Right hindlimb (tissue), 1 donor: ENCODE measurements at places on chromosomes 11 and 22.
A peak's percentile ranks its signal among the peaks of the same experiment; 100 is the strongest.

DNA sequence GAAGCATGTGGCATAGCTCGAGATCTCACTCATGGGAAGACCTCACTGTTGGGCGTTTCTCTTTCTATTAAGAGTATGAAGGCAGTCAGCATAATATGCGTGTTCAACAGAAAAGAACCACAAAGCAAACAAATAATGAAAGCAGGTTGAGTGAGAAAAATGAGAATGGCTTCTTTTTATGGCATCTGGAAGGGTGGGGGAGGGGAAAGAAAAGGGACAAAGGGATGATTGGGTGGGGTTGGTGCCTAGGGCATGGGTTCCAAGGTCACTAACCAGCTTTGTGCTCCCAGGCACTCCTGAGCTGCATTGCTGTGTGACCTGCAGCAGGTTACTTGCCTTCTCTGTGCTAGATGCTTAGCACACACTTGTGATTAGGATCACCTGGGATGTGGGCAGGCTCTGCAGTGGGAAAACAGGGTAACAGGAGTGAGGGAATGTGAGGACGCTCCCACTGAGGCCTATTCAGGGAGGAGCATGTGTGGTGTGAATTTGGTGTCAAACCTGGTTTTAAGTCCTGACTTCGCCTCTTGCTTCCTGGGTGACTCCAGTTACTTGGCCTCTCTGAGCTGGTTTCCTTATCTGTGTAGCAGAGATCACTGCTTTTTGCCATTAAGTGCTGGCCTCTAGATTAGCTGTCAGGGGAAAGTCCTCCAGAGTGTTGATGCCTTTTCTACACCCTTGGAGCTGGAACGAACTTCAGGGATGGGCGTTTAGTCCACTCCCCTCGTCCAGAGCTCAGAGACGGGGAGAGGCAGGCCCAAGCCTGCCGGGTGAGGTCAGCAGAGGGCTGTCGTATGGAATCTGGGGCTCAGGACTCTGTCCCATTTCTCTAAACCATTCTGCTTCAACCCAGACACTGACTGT, 74.8 kb downstream of the KIAA1671 start:
- no peak for DNase-seq

GRCh38 chr11:3775736-3776406, 21.5 kb downstream of the NUP98 start:
- DNase-seq: peak; percentile 80

DNA sequence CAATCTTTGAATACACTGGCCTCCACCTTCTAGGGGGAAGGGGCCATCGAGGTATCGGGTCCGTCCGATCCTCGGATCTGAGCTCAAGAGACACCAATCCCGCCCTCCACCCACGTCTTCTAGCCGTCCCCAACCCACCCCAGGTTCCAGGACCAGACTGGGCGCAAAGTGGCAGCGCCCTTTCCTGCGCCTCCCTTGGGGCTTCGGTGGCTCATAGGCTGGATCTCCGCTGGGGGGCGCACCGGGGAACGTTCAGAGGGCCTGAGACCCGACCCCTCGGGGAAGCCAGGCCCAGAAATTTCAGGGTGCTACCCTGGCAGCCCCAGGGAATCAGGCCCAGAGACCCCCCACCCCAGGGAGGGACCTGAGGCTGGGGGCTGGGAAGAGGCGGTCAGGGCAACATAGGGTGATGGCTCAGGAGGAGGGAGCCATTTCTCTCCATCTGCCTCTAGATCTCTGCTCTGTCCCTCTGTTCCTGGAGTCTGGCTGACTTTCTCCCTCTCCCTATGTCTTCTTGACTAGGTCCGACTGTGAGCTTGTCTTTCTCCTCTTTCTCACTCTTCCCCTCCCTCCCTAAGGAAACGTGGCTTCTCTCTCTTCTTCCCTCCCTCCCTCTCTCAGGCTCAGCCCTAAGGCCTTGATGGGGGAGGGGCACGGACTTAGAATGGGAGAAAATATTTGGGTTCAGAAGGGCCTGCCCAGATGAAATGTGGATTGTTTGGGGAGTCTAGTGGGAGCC, 1.1 kb downstream of the CREB3L1 start:
- peak; percentile 71 for DNase-seq

DNA sequence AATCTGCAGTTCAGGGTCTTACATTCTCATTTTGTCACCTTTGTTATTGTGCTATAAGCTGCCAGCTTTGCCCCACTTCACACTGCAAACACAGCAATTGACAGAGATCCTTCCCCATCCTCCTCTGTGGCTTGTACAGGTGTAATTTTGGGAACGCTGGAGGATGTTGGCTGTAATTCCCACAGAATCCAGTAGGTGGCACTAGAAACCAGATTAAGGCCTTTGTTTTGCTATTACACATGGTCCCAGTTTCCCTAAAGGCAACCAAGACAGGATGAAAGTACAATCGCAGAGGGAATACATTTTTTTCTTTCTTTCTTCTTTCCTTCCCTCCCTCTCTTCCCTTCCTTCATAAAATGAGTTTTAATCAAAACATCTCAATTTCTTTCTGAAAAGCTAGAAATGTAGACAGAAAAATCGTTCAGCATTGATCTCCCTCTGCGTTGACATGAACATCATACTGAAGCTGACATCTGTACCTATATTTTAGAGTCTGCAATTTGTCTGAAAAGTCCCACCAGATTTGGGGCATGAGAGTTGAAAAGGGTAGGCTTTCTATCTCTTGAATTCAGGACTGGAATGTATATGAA, 21.3 kb upstream of the NELL1 start:
- peak; percentile 47 for DNase-seq

GRCh38 chr11:11442791-11443190, 89.7 kb upstream of the CSNK2A3 start:
- no peak for DNase-seq

DNA sequence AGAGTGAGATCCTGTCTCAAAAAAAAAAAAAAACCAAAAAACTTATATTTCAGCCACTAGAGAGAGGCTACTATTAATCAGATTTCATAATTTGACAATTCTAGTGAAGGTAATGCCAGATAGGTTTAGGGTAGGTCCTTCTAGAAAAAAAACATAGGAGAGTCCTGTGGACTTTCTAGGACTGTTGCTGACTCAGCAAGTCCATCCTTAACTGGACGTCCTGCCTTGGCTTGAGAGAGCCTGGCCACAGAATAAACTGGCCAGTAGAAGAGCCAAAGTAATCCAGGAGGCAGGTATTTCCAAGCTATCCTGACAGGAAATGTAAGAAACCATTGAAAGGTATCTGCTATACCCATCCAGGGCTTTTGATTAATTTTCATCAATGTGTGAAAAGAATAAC, 64.6 kb downstream of the TRIM44 start:
- no peak for DNase-seq

DNA sequence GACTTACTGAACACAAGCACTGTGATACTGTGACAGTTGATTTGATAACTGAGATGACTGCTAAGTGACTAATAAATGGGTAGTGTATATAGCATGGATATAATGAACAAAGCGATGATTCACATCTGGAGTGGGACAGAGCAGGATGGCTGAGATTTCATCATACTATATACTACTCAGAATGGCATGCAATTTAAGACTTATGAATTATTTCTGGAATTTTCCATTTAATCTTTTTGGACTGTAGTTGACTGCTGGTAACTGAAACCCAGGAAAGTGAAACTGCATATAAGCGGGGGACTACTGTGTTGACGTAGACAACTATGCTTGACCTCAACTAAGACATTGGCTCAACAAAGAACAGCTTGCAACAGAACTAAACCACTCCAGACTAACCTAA, 20.0 kb upstream of the NUCB2 start:
- no peak for DNase-seq

DNA sequence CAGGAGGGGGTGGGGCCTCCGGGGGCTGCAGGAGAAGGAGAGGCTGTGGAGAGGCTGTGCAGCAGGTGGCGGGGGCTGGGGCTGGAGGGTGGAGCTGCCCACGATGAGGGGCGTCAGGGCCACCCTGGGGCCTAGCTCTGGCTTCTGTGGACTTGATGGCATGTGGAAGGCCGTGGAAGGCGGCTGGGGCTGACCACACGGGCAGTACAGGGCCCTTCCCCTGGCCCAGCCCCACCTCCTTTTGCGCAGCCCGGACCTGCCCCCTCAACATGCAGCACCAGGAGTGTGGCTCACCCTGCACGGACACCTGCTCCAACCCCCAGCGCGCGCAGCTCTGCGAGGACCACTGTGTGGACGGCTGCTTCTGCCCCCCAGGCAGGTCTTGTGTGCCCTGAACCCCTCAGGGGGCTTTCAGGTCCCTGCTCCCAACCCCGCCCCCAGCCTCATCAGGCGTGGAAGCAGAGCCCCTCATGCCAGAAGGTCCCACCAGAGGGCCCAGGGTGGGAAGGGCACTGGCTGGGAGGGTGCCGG, 6.1 kb downstream of the MUC5B start:
- DNase-seq: no peak

DNA sequence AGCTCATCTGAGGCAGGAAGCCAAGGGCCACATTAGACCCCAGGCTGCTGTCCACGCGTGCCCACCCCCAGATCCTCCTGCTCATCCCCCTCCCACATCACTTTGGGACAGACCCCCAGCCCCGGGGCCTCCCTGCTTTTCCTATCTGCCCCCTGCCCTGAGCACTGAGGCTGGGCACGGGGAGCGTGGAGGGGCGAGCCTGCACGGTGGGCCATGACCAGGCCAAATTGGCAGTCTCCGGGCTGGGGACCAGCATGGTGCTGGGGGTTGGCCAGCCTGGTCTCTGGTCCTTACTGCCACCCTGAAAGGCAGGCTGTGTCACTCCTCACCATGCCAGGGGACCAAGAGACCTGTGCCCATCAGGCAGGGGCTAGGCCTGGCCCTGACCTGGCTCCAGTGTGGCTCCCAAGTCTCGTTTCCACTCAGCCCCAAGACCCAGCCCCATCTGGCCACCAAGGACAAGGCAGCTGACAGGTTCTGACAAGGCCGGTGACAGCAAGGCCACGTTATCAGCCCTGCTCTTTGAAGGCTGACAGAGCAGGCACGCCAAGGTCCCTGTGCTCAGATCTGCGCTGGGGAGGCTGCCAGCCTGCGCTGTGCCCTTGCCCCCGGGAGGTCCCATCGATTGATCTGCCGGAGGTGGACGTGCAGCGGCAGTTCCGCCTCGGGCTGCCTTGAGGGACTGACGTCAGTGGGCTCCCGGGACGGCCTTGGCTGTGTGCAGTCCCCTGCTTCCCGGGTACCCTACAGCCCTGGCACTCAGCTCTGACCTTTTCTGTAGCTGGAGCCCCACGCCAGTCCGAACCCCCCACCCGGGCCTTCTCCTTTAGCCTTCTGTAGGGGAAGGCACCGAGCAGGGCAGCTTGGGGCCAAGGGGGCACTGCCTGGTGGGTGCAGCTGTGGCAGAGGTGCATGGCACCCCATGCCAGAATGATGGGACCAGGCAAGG, 3.6 kb downstream of the TNNI2 start:
- DNase-seq: no peak

GRCh38 chr11:86089659-86090058, 20.8 kb upstream of the PICALM start:
- no peak for DNase-seq

GRCh38 chr11:63897459-63898146, 19.4 kb downstream of the RCOR2 start:
- no peak for DNase-seq

- DNase-seq: no peak
These were observed 19.7 kb downstream of the FLI1 start for GRCh38 chr11:128713595-128713994.

GRCh38 chr22:26448941-26449340, 19.9 kb downstream of the ASPHD2 start:
- DNase-seq: no peak

- no peak for DNase-seq
These were observed 185.3 kb upstream of the CTSC start for GRCh38 chr11:88522624-88523385.

- no peak for DNase-seq
These were observed 2.6 kb upstream of the MMP10 start for GRCh38 chr11:102783016-102783415.

DNA sequence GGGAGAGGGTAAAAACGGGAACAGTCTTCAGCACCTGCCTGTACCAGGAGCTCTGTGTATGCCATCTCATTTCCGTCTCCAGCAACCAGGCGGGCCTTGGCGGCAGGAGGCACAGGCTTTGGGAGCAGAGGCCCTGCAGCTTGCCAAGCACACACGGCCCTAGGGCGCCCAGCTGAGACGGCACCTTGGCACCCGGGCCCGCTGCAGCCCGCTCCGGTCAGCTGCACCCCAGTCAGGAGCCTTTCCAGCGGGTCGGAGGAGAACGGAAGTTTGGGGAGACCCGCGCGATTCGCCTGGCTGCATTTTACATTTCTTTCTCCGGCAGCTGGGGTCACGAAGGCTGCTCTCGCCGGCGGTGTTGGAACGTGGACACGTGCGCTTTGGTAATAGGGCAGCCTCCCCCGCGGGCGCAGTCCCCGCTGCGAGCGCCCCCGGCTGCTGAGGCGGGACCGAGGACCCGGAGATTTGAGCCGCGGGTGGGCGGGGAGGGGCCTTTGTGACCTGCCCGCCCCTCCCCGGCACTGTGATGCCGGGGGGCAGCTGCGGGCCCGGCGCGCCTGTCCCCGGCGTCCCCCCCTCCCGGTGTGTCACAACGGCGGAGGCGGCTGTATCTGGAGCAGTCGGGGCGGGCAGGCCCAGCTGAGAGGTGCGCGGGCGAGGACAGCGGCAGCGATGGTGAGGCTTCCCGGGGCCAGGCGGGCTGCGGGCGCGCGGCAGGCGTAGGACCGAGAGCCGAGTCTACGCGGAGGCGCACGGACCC, at the start of gene TUBA8:
TSS of gene TUBA8 (plus strand) at position 616 of the 760 bp plus-strand sequence. CDS start at position 673, 57 bp downstream.
- DNase-seq: peak; percentile 62

DNA sequence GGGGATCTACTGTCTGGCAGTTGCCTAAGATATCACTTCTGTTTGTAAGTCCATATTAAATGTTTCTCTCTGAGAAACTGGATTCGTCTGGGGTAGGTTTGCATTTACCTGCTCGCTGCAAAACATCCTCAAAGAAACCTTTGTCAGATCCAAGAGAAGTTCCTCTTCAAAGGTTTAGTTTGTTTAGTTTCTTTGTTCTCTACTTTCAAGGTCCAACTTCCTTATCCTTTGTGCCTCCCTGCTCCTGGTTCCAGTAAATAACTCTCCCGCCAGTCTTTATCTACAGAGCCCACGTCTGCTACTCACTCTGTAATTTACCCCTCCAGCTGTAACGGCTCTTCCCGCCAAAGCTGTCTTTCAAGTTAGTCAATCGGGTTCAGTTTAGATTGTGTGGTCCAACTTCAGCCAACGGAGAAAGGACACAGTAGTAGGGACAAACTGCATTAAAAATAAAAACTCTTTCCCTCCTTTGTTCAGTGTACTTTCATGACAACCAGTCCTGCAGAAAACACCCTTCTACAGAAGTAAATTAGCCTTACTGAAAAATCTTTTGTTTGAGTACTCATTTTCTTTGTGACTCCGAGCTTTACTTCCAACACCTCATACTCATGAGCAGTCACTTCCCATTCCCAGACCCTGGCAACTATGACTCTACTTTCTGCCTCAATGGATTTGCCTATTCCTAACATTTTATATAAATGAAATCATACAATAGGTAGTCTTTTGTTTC, 41.0 kb downstream of the TMPRSS5 start:
- no peak for DNase-seq

DNA sequence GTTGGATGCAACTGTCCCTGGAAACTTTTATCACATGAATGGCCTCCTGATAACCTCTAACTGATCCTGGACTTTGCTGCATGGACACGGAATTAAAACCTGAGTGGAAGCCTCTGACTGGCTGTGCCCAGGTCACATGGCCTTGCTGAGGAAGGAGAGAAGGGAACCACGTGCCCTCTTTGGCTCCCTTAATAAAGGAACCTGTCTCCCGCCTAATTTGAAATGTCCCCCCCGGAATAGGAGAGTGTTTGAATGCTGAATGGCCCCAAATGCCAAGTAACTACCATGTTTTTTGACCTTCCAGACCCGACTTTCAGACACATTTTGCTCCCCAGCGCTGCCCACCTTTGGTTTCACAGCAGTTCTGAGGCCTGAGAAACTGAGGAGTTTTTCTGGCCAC, 76.9 kb downstream of the ADAMTS15 start:
- DNase-seq: no peak
